Calu3 (cell line): ENCODE measurements at places on chromosomes 1 and 21. TPM values are rescaled to one million over a fixed set of nuclear protein-coding genes. Genes with fewer than 3 reads are reported as not detected.

DNA sequence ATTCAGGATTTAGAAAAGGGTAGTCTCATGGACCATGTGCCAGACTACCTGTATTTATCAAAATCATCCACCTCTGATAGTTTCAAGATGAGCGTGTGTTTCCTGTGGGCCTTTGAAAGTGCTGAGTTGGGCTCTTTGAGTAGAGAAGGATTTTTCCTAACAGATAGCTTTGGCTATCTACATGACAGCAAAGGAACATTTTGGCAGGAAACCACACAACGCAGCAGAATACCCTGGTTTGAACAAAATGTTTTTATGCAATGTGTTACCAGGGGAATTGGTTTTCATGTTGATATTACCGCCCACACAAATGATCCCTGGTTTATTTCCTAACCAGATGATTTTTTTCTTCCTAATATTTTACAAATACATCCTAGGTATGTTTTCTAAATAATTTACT, 431.4 kb downstream of the NEGR1 start:
- no peak overlapping the region for H3K27ac ChIP-seq
- H3K4me3 ChIP-seq, result no peak overlapping the region
- H3K4me1 ChIP-seq, result no peaks in the 10 kb centered on the region
- DNase-seq, result no peak
- no peaks in the 10 kb centered on the region for H3K36me3 ChIP-seq
- no peaks in the 10 kb centered on the region for H3K27me3 ChIP-seq

- H3K4me1 ChIP-seq, result no peaks in the 10 kb centered on the region
- no peak overlapping the region for H3K4me3 ChIP-seq
- peaks cover 17% of the 10 kb centered on the region for H3K36me3 ChIP-seq
- DNase-seq, result no peak
- H3K27me3 ChIP-seq, result no peaks in the 10 kb centered on the region
These were observed 63.8 kb downstream of the IARS2 start for GRCh38 chr1:220157738-220158137.

Gene IL19
- total RNA-seq, result not detected in 2 replicates

Gene AMY2A
- total RNA-seq, result not detected in 2 replicates
